ENCODE measurements at places on chromosomes 6 and 20. TPM values are rescaled to one million over a fixed set of nuclear protein-coding genes. Genes with fewer than 3 reads are reported as not detected.

Gene ECT2L
- not detected for total RNA-seq

Gene VNN1
- 0.82 TPM for total RNA-seq

Gene SMLR1
- total RNA-seq, result not detected

Gene TULP1
- total RNA-seq, result 78.5 TPM

Gene TAAR6
- not detected for total RNA-seq

All from camera-type eye (tissue), 1 donor.